ENCODE measurements at places on chromosomes 6 and 20. TPM values are rescaled to one million over a fixed set of nuclear protein-coding genes. Genes with fewer than 3 reads are reported as not detected.

DNA sequence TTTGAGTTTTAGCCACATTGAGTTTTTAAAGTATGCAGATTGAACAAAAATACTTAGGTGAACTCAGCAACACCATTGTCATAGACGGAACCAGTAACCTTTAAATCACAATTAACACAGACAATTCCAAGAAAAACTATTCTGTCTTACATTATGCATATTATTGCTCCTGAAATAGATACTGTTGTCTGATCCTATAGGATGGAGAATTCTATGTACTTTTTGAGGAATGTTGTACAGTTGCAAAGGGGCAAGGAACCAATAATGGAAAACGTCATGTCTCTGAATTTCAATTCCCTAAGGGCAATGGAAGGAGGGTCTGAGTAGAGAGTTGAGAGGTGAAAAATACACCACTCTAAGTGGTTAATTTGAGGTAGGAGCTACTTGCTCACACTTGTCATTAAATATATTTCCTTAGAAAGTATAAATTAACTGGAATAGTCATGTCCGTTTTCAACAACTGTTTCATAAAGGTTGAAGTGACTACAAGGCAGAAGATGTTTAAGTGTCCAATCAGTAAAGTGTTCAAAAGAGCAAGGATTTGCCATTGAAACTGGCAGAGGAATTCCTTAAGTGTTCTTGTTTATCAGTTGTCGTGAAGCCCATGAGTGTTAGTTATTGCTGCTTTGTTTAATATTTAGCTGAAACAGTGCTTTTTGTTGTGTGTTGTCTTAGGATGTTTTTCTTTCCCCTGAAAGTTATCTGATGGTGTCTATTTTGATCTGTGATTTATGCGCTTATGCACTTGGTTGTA is 1.3 kb downstream of the NKAIN2 start:
- no peak for DNase-seq

GRCh38 chr6:10999994-11000393 is 44.1 kb downstream of the ELOVL2 start:
- DNase-seq: no peak

DNA sequence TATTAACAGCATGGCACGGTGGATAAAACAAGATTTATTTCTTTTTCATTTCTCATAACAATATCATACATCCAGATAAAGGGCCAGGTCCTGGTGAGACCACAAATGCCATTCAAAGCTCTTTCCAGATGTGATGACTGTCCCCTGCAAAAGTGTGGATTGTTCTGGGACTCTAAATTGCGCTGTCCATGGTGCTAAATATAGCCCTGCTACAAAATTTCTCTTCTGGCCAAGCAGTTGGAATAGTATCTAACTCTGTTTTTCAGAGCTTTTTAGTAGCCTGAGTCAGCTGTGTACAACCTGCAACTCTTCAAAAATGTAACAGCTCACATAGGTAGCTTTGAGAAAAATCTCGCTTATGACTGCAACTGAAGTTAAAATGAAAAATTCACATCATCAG is 115.8 kb downstream of the MANEA start:
- DNase-seq: no peak

KCNK17 gene
- total RNA-seq: not detected

DNA sequence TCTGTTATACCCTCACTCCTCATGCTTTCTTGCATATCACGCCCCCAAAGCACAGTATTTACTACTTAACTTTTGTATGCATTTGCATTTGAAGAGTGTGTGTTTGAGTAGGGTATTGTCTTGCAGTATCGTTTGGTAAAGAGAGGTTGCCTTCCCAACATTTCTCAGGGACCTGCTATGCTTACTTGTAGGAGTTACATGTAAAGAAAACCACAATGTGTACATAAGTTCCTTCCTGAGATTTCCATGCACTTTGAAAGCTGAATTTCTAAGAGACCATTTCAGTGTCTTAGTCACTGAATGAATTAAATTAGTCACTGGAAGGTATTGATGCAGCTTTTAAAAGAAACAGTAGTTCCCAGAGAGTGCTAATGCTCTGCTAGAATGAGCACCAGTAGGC is 159.3 kb upstream of the LAMA2 start:
- DNase-seq: no peak

- no peak for DNase-seq
Measured at GRCh38 chr6:10019851-10020250, 395.0 kb downstream of the TFAP2A start.

DNA sequence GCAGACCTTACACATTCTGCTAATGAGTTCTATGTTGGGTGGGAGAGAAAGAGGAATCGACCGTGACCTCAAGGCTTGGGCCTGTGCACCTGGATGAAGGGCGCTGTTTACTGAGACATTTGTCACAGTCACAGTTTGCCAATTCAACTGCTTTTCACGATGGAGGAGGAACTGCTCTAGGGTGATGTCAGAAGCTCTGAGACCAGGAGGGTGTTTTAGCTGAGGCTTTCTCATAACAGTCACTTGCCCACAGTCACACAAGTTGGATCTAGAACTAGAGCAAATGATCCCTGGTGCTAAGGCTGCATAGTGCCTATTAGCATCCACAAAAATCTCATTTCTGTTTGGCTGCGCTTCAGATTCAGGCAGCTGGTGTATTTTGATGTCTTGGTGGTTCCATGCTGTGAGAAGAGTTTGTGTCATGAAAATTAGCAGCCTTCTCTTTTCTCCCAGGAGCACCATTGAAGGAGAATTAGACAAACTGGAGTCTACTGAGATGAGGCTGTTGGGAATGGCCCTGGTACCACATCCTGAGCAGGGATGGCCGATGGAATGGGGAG is 83.3 kb upstream of the TGM3 start:
- no peak for DNase-seq

GRCh38 chr6:3471286-3471685 is 14.4 kb upstream of the SLC22A23 start:
- DNase-seq: no peak

COX7A2 gene
- 362 TPM for total RNA-seq

EBF4 gene
- 4.0 TPM for total RNA-seq

DNA sequence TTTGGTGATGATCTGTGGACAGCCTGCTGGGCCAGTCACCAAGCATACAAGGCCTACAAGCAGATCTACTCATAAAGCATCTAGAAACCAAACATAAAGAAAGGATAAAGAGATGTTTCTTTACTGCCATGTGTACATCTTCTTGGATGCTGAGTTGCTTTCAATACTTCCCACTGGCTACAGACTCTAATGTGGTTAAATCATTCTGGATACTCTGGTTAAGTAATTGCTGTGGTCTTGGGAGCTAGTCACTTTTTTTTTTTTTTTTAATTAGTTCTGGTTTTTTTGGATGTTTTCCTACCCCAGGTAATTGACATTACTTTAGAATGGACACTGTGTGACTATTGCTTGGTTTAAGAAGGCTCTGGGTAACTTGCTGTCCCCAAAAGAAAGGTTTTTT is 215.4 kb upstream of the RUNX2 start:
- no peak for DNase-seq

DNA sequence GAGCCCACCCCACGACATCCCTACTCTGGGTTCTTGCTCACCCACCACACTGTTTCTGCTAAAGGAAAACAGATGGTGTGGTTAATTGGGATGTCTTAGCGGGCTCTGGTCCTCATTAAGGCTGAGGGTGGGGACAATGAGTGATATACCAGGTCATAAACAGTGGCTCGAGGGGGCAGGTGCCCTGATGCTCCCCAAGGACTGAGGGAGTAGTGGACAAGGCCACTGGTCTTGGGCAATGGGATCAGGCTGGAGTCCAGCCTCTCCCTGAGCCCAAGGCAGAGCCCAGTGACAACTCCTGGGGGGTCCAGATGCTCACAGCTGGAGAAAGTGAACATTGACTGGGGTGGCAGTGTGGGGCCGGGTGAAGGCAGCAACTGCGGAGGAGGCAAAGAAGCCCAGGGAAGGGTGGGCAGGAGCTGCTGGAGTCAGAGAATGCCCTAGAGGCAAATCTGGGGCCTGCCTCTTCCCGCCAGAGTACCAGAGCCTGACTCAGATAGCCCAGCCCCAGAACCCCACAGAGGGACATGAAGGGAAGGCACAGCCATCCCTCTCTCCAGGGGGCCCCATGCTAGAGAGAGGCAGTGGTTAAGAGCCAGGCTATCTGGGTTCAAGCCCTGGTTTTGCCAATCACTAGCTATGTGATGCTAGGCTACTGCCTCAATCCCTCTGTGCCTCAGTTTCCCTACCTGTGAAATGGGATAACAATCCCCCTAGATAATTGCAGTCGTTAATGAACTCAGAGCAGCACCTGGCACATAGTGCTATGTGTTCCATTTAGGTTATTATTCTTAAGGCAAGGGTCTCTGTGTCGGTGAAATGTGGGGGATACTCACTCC is 72.3 kb downstream of the MRPL14 start:
- DNase-seq: no peak

ISM1 gene
- 0.31 TPM for total RNA-seq

- DNase-seq: peak; percentile 88
Measured at GRCh38 chr20:63290677-63291472, 2.1 kb upstream of the COL20A1 start.

DNA sequence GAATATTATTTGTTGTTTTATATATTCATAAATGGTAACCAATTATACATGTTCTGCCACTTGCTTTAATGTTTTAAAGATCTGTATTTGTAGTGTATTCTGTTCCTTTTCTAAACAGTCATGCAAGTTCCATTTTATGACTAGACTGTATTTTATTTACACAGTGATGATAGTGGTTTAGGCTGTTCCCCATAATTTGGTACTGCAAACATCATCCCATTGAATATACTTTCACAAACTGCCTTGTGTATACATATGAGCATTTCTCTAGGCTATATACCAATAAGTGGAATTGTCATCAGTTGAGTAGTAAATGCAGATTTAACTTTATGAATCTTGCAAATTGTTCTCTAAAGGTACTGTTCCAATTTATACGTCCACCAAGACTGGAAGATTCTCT is 738.0 kb downstream of the EPHA7 start:
- no peak for DNase-seq

DNA sequence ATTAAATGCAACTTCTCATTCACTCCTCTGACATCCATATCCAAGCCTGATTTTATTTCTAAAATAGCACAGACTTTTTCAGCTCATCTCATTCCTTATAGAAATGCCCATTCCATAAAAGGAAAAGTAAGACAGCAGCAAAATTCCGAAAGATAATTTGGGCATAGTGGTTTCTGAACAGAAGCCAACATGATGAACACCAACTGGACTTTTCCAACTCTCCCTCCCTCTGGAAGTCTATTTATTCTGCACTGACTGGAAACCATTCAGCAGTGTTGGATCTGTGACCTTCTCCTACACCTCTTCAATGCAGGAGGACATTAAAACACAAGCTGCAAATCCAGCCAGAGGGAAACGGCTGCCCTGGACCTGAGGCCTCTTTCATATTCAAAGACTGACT is 306.2 kb upstream of the NT5E start:
- no peak for DNase-seq

BLOC1S5 gene
- 26.1 TPM for total RNA-seq

DNA sequence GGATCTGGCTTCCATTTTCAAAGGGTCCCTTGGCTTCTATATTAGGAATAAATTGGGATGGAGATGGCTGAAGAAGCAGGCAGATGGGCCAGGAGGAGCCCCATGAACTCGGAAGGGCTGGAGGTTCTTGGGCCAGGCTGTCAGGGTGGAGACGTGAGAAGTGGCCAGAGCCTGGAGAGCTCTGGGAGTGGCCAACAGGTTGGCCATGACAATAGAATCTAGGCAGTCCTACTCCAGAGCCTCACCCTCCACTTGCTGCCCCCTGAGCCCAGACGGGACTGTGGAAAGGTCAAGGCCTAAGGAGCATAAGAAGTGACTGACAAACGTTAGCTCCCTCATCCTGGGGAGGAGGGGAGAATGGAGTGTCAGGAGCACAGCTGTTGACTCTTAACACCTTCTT is 62.1 kb downstream of the STK35 start:
- DNase-seq: peak; percentile 31

GRCh38 chr6:159772196-159772595 is 10.4 kb downstream of the ACAT2 start:
- no peak for DNase-seq

COL21A1 gene
- not detected for total RNA-seq

GRCh38 chr20:3901028-3901705 is 12.0 kb downstream of the PANK2 start:
- DNase-seq: no peak

GRCh38 chr6:167799033-167799821 is 27.5 kb upstream of the AFDN start:
- DNase-seq: no peak

- no peak for DNase-seq
Measured at GRCh38 chr6:20830576-20830975, 296.3 kb downstream of the CDKAL1 start.

L3MBTL1 gene
- total RNA-seq: 9.1 TPM

- no peak for DNase-seq
Measured at GRCh38 chr6:167806061-167806700, 20.5 kb upstream of the AFDN start.

C6orf120 gene
- total RNA-seq: 13.9 TPM

TTLL9 gene
- not detected for total RNA-seq

RNF217 gene
- 2.0 TPM for total RNA-seq

TDRD6 gene
- total RNA-seq: not detected

- DNase-seq: no peak
Measured at GRCh38 chr6:33492093-33492492, 37.7 kb downstream of the ZBTB9 start.

ZNF451 gene
- total RNA-seq: 64.7 TPM

DNA sequence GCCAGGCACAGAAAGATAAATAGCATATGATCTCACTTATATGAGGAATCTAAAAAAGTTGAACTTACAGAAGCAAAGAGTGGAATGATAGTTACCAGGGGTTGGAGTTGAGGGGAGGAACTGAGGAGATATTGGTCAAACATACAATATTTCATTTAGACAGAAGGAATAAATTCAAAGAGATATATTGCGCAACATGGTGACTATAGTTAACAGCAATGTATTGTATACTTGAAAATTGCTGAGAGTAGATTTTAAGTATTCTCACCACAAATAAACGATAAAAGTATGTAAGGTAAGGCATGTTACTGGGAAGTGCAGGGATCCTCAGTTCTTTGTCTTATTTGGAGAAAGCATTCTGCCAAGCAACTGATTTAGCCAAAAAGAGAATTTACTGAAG is 171.9 kb downstream of the LMBRD1 start:
- no peak for DNase-seq

DNA sequence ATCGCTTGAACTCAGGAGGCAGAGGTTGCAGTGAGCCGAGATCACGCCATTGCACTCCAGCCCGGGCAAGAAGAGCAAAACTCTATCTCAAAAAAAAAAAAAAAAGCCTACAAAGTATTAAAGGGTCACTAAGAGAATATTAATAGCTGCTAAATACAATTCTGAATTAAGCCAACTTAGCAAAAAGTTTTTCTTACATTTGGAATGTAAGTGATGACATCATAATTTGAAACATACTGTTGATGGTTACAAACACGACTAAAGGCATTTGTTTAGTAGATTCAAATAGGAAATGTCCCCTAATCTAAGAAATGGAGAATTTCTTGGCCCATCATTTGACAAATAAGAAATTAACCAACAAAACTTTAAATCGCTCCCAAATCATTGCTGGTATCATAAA is 282.8 kb downstream of the RNGTT start:
- no peak for DNase-seq
